NCI-H1092 (cell line): ENCODE measurements at places on chromosomes 5 and 9.

GRCh38 chr9:2356041-2356790 is 265.4 kb upstream of the VLDLR start:
- no peak for DNase-seq

- DNase-seq, result no peak
Observed at GRCh38 chr9:89637787-89638186, 33.0 kb downstream of the GADD45G start.

DNA sequence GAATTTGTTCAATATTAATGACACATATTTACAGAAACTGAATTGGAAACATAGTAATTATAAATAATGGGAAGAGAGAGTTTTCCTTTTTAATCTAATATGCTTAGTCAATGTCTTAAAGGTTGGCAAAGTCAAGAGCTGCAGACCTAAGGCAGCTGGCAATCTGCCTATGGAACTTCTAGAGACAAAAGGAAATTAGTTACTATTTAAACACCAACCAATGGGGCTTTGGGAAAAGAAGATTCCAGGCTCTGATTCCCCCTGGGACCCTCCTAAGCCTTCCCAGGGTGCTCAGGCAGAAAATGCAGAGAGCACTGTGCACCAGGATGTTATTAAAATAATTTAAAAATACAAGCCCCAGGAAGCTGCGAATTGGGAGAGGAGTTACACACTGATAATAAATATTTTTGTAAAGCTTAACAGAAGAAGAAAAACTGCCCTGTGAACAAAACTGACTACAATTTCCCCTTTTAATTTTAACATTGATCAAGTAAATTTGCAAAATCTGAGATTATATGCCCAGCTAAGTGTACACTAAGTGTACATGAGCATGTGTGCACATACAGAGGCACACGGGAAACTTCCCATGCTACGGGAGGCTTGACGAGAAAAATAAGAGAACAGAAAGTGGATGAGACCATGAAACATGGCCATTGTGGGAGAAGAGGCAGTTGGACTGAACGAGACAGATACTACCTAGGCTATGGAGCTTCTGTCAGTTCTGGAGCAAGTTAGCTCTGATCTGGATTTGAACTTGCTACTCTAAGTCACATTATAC is 77.4 kb upstream of the ADAMTS16 start:
- DNase-seq, result no peak

DNA sequence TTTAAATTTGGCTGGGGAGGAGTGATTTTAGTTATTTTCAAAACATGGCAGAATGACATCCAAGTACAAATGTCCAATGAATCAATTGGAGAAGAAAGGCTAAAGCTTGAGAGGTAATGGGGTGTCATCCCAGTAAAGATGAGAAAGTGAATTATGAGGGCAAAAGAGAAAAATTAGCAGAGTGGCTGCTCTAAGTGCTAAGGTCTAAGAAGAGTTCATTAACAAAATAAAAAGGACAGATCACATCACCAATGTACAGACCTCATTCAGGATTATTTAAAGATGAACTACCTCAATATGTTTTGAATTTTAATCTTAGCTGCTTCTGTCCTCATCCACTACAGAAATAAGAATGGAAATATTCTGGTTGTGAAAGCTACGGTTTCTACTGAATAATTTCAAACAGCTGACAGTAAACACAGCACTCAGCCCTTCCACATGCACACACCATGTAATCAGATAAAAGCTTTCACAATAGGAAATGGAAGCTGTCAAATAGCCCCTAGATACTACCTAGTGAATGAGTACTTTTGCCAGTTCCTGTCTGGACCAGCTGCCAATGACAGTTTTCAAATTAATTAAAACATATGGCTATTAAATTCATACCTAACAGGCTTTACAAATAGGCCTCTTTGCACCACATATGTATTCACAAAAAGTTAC is 171.5 kb downstream of the SSBP2 start:
- DNase-seq, result peak; percentile 51

- peak; percentile 8 for DNase-seq
Observed at GRCh38 chr5:148179234-148179824, 11.0 kb downstream of the SPINK14 start.

DNA sequence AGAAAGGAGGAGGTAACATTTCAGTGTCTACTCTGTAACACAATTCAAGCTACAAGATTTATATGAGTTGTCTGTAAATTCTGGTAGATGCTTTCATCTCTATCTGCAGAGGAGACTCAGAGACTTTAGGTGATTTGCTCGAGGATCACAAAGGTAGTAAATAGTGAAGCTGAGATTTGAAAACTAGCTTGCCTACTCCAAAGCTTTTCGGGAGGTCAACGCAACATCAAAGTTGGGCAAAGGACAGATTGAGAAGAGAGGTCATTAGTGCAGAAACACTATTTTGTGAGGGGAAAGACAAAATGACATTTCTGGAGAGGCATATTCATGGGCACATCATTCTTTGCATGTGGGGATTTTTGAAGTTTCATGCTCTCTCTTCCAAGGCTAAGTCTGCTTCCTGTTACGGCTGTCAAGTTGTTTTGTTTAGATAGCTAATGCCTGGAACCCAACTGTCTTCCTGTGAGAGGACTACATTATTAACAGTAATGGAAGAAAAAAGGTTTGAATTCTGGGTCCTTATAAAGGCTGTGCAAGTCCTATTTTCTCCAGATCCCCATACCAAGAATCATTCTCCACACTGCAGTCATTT is 413.5 kb upstream of the ZNF462 start:
- DNase-seq, result no peak
